T-helper 17 cell (primary cell): ENCODE measurements at places on chromosomes 6 and 20.
A peak's percentile ranks its signal among the peaks of the same experiment; 100 is the strongest.

- no peaks in the 10 kb centered on the region for H3K36me3 ChIP-seq
- peaks cover 3% of the 10 kb centered on the region for H3K4me1 ChIP-seq
- H3K4me3 ChIP-seq: no peak overlapping the region
- no peaks in the 10 kb centered on the region for H3K27me3 ChIP-seq
- H3K27ac ChIP-seq: peak overlapping the region; percentile 19
These were observed 29.3 kb downstream of the PYGB start for GRCh38 chr20:25277051-25277801.

DNA sequence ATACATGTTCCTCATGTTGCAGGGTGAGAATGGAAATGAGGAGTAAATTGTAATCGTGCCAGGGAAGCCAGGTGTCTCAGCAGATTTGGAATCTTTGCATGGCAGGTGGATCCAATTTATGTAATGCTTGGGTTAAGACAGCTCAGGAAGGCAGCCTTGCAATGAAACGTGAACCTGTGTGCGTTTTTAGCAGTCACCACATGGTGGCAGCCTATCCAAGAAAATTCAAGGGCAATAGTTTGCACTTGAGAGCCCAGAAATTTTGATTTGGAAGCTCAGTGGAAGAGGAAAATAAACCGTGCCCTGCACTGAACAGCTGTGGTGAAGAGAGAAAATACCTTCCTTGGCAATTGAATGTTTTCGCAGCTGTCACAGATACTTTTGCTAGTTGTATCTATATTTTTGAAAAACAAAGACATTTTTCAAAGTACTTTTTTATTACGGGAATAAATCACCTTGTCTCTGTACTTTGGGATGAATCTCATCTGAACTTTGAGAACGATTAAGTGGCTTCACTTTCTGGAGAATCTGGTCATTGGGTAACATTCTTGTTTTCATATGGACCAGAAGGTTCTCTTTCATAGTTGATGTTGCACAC lies 26.5 kb downstream of the MTHFD1L start:
- H3K36me3 ChIP-seq: peaks cover 8% of the 10 kb centered on the region
- no peak overlapping the region for H3K27ac ChIP-seq
- no peaks in the 10 kb centered on the region for H3K27me3 ChIP-seq
- no peak overlapping the region for H3K4me3 ChIP-seq
- DNase-seq: peak; percentile 18

DNA sequence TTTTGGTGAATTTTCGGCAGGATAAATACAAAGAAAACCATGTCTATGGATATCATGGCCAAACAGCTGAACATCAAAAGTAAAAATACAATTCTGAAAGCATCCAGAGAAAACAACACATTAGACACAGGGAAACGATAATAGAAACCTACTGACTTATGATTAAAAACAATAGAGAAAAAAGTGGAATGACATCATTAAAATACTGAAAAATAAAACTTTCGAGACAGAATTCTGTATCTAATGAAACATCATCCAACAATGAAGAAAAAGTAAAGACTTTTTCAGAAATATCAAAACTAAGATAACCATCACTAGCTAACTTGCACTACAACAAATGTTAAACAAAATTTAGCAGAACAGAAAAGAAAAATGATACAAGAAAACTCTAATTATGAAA lies 384.6 kb upstream of the RUNX2 start:
- no peak overlapping the region for H3K4me3 ChIP-seq
- no peak overlapping the region for H3K27ac ChIP-seq
- DNase-seq: no peak
- no peaks in the 10 kb centered on the region for H3K27me3 ChIP-seq
- H3K4me1 ChIP-seq: no peaks in the 10 kb centered on the region

DNA sequence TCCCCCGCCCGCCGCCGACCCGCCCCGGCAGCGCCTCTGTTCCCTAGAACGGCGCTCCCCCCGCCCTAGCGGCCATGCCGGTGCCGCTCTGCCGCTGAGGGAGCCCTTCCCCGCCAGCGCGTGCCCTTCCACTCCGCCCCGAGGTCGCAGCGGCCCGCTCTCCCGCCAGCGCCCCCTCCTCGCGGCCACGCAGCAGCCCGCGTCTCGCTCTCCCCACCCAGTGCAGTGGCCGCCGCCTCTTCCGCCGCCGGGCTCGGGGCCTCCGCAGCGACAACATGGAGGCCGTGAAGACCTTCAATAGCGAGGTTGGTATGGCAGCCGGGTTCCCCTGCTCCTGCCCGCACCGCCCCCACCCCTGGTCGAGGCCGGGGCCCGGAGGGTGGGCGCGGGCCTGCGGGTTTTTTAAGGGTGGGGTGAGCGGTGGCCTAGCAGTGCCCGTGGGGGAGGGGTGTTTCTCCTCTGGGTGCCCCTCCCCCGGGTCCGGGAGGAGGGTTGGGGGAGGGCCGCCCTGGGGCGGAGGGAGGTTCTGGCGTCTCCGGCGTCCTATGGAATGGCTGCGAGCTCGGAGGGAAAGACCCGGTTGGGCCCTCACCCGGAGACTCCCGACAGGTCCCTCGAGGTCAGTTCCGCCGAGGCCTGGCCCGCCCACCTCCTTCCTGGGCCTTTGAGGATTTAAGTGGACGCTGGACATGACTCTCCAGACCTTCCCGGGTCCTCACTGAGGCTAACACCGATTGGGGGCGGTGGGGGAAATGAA lies 588 bp downstream of the SCAF8 start:
- H3K36me3 ChIP-seq: no peaks in the 10 kb centered on the region
- DNase-seq: peak; percentile 86
- peak overlapping the region; percentile 94 for H3K27ac ChIP-seq
- peak overlapping the region; percentile 93 for H3K4me3 ChIP-seq
- H3K4me1 ChIP-seq: peaks cover 32% of the 10 kb centered on the region

DNA sequence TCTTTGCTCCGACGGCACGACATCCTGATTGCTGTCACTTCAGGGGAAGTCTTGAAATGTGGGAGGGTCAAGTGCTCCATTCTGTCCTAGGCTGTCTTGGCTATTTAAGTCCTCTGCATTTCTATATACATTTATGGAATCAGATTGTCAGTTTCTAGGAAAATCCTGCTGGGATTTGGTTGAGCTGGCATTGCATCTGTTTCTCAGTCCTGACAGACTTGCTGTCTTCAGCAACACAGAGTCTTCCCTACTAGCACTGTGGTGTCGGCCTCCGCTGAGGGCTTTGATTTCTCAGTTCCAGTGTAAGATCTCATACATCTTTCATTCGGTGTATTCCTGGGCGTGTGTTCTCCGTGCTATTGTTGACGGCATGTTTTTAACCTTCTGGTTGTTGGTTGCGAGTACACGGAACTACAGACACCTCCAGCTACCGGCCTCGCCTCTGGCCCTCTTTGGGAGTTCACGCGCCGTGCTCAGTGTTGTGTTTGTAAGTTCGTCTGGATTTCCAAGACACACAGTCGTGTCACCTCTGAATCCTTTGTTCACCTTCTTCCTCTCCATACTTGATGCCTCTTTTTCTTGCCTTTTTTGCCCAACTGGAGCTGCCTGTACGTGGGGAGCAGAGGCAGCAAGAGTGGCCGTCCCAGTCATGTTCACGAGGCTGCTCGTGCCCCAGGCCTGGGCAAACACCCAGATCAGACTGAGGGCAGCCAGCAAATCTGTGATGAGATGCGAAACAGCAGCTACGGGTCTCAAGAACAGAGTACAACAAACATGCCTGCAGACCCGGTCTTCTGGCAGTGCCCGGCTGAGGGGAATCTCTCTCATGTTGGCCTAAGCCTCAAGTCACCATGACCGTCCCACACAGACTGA lies 92.8 kb downstream of the TAF4 start:
- DNase-seq: no peak
- H3K27ac ChIP-seq: no peak overlapping the region
- peaks cover 10% of the 10 kb centered on the region for H3K36me3 ChIP-seq
- H3K4me3 ChIP-seq: no peak overlapping the region
- peaks cover 7% of the 10 kb centered on the region for H3K27me3 ChIP-seq

- no peaks in the 10 kb centered on the region for H3K36me3 ChIP-seq
- H3K27ac ChIP-seq: no peak overlapping the region
- DNase-seq: no peak
- H3K27me3 ChIP-seq: peaks cover 32% of the 10 kb centered on the region
- H3K4me1 ChIP-seq: peaks cover 25% of the 10 kb centered on the region
- H3K4me3 ChIP-seq: no peak overlapping the region
These were observed 7.7 kb downstream of the TTBK1 start for GRCh38 chr6:43250992-43251373.

GRCh38 chr6:35842381-35842780 lies 37.2 kb downstream of the LHFPL5 start:
- no peaks in the 10 kb centered on the region for H3K27me3 ChIP-seq
- H3K4me1 ChIP-seq: no peaks in the 10 kb centered on the region
- DNase-seq: no peak
- H3K27ac ChIP-seq: no peak overlapping the region
- H3K4me3 ChIP-seq: no peak overlapping the region

- H3K27ac ChIP-seq: no peak overlapping the region
- no peaks in the 10 kb centered on the region for H3K36me3 ChIP-seq
- no peaks in the 10 kb centered on the region for H3K27me3 ChIP-seq
- no peaks in the 10 kb centered on the region for H3K4me1 ChIP-seq
- DNase-seq: no peak
These were observed 303.9 kb downstream of the CBLN4 start for GRCh38 chr20:55701467-55701866.

- H3K4me1 ChIP-seq: peaks cover 12% of the 10 kb centered on the region
- H3K27ac ChIP-seq: no peak overlapping the region
- H3K4me3 ChIP-seq: peak overlapping the region; percentile 12
- no peak for DNase-seq
These were observed 15.4 kb downstream of the PNPLA1 start for GRCh38 chr6:36285187-36285671.

DNA sequence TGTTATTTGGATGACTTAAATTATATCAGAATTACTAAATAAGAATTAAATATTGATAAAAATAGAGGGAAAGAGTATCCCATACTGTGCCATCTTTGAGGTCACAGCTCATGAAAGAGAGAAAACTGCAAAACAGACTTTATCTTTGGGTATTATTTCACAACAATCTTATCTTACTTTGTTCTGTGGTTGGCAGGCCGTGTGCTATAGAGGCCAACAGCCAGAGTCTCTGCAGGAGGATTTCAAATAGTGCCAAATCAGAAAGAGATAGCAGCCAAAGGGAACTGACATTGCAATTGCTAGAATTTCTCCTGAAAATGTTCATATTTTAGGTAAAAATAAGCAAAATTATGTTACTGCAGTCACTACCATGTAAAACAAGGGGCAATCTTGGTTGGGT lies 354.2 kb downstream of the GRIK2 start:
- H3K36me3 ChIP-seq: no peaks in the 10 kb centered on the region
- no peak overlapping the region for H3K27ac ChIP-seq
- H3K27me3 ChIP-seq: no peaks in the 10 kb centered on the region
- no peak overlapping the region for H3K4me3 ChIP-seq
- no peak for DNase-seq
- no peaks in the 10 kb centered on the region for H3K4me1 ChIP-seq

DNA sequence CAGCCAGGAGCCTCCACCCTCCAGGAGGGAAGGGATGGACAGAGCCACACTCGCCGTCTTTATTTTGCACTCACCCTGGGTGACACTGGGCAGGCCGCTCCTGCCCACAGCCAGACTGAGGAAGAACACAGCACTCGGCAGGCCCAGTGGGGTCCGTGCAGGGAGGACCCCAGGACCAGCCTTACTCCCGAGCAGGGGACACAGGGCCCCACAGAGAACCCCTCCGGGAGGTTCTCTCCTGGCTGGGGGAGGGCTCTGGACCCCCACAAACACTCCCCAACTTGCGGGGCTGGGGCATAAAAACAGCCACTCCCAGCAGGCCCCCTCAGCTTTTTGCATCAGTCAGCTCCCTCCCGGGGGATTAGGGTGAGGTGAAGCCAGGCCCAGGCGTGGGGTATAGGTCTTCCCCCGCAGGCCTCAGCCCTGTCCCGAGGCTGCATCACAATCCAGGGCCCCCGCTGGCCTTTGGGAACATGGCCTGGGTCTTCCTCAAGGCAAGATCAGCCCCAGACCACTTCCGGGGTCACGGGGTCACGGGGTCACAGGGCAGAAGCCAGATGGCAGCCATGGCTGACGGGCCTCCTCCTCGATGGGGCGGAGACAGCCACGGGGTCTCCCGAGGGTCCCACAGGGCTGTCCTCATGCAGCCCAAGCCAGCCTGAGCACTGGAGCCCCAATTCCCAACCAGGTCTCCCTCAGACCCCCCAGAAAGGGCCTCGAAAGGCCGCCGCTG lies 3.2 kb downstream of the TNFRSF6B start:
- H3K27ac ChIP-seq: no peak overlapping the region
- DNase-seq: no peak
- no peaks in the 10 kb centered on the region for H3K27me3 ChIP-seq
- H3K4me3 ChIP-seq: peak overlapping the region; percentile 31
- peaks cover 15% of the 10 kb centered on the region for H3K4me1 ChIP-seq
- H3K36me3 ChIP-seq: no peaks in the 10 kb centered on the region

DNA sequence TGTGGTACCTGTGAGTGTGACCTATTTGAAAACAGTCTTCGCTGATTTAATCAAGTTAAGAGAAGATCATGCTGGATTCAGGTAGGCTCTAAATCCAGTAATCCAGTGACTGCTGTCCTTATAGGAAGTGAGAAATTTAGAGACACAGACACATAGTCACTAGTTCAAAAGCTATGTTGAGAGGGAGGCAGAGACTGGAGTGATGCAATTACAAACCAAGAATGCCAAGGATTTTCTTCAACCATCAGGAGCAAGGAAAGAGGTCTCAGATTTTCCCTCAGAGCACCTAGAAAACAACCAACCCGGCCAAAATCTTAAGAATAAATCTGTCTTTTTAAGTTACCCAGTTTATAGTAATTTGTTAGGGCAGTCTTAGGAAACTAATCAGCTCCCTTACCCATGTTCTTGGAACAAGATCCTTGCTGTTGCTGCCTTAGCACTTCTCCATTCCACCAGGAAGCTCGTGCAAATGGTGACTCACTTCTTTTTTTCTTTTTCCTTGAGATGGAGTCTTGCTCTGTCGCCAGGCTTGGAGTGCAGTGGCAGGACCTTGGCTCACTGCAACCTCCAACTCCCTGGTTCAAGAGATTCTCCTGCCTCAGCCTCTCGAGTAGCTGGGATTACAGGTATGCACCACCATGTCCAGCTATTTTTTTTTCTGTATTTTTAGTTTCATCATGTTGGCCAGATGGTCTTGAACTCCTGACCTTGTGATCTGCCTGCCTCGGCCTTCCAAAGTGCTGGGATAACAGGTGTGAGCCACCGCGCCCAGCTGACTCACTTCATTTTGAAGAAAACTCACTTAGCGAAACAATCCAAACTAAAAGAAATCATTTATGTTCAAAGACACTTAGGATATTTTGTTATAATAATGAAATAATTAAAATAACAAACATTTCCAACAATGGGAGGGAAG lies 34.4 kb upstream of the ZNF184 start:
- DNase-seq: no peak
- peaks cover 2% of the 10 kb centered on the region for H3K36me3 ChIP-seq
- peaks cover 34% of the 10 kb centered on the region for H3K27me3 ChIP-seq
- peaks cover 28% of the 10 kb centered on the region for H3K4me1 ChIP-seq
- no peak overlapping the region for H3K4me3 ChIP-seq

- peaks cover 56% of the 10 kb centered on the region for H3K4me1 ChIP-seq
- H3K27me3 ChIP-seq: no peaks in the 10 kb centered on the region
- peak overlapping the region; percentile 29 for H3K27ac ChIP-seq
These were observed 3.9 kb upstream of the TRIM39 start for GRCh38 chr6:30322527-30323501.

GRCh38 chr20:21356386-21356785 lies 40.9 kb downstream of the NKX2-4 start:
- H3K27ac ChIP-seq: no peak overlapping the region
- H3K4me3 ChIP-seq: no peak overlapping the region
- no peaks in the 10 kb centered on the region for H3K27me3 ChIP-seq
- peaks cover 6% of the 10 kb centered on the region for H3K4me1 ChIP-seq
